Endothelial cell (in vitro differentiated cells): ENCODE measurements at places on chromosomes 5 and 9.

- DNase-seq = no peak
Measured at GRCh38 chr9:75197561-75197960, 109.2 kb downstream of the OSTF1 start.

DNA sequence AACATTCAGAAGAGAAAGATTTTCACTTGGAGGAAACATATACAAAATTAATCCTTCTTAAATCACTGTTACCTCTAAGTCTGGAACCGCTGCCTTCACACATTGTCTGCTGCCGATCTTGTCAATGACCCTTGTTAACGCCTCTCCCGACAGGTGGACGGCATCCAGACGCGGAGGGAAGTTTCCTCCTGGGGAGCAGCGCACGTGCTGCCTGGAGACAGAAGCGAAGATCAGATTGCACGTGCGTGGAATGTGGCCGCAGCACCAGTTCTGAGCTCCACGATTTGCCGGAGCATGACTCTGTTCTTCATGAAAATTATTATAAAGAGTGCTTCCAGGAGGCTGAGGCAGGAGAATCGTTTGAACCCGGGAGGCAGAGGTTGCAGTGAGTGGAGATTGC is 183.6 kb upstream of the IRX4 start:
- DNase-seq = no peak

- no peak for DNase-seq
Measured at GRCh38 chr5:133995883-133996563, 8.8 kb downstream of the VDAC1 start.

DNA sequence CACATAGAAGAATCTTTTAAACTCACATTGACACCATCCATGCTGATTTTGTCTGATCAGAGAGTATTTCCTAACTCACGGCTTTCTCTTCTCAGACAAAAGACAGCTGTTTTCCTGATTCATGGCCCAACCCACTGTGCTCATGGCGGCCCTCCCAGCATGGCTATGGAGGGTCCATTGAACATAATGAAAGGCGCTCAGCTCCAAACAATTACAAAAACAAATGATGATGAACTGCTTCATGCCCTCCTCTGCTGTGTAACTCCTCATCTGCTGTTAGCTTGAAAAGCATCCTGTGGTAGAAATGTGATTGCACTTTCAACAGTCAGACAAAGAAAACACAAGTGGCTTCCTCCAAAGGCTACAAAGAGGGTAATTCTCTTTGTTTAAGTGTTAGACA is 673.8 kb downstream of the PRELID2 start:
- DNase-seq = no peak

GRCh38 chr9:76181020-76181641 is 213.1 kb downstream of the RFK start:
- DNase-seq = no peak

DNA sequence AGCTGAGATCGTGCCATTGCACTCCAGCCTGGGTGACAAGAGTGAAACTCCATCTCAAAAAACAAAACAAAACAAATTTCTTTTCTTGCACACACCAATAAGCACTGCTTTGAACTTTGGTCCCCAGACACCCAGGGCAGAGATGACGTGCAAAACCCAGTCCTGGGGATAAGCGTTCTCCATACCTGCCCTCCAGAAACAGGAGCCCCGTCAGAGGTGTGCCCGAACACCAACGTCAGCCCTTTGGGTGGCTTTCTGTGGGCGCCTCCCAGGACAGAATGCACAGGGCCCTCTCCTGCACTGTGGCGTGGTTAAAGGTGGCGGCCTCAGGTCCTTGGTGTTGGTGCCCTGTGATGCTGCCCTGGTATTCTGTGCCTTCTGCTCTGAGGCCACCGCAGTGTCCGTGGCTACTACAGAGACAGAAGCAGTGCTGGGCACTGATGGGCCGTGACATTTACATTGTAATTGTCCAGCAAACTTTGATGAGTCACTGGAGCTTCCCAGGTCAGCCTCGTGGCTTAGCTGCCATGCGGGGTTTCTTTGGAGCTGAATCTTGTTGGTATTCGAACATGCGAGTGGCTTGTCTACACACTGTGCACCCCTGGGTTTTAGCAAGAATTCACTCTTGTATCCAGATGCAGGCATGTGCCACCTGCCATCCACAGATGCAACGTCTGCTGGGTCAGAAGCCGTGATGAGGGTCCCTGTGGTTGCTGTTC is 9.8 kb downstream of the PPP1R26 start:
- no peak for DNase-seq

- no peak for DNase-seq
Measured at GRCh38 chr9:87653941-87654340, 72.0 kb upstream of the CTSL start.

DNA sequence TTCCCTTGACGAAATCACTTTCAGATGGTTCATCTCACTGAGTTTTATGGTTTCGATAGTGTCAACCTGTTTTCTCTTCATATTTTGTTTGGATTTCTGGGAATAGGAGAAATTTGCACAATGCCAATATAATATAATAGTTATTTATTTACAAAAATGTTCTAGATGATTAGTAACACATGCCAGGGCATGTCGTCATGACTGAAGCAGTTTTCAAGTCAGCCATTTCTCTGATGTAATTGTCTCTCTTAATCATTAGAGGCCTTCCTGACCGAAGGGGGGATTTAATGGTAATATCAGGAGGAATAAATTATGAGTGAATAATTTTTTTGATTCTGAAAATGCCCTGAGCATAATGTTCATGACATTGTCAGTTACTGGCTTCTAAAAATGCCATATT is 246.5 kb upstream of the ATP10B start:
- DNase-seq = no peak

DNA sequence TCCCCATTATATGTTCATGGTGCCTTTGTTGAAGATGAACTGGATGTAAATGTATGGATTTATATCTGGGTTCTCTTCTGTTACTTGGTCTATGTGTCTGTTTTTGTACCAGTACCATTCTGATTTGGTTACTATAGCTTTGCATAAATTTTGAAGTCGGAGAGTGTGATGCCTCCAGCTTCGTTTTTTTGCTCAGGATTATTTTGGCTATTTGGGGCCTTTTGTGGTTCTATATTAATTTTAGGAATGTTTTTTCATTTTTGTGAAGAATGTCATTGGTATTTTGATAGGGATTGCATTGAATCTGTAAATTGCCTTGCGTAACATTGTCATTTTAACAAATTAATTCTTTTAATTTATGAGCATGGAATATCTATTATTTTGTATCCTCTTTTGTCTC is 36.6 kb upstream of the ZNF366 start:
- DNase-seq = no peak

DNA sequence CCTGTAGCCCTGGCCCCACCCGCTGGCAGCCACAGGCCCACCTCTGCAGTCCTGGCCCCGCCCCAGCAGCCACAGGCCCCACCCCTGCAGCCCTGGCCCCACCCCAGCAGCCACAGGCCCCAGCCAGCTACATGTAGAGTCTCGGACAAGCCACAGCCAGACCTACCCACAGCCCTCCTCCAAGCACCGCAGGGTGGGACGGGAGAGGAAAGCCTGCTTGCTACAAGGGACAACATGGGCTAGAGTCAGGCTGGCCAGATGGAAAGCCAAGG is 49.5 kb upstream of the SARDH start:
- no peak for DNase-seq

GRCh38 chr5:170168797-170169196 is 63.1 kb downstream of the FOXI1 start:
- DNase-seq = no peak

DNA sequence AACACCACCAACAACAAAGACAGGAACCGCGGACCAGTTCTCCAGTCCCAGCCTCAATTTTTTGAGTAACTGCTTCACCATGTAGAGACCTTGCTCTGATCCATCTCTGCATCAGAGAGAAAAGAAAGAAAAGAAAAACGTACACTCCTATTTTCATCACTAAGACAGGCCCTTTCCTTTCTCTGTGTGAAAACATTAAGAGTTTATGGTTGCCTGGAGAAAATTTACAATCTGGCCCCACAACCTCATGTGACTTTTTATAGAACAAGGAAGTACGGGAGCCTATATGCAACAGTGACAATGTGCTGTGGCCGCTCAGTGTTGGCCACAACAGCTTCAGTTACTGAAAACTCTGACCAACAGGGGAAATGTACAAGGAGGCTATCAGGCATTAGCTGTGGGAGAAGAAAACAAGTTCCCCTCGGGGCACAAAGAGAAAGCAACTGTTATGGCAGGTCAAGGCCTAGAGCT is 272.9 kb upstream of the PTGER4 start:
- DNase-seq = no peak

DNA sequence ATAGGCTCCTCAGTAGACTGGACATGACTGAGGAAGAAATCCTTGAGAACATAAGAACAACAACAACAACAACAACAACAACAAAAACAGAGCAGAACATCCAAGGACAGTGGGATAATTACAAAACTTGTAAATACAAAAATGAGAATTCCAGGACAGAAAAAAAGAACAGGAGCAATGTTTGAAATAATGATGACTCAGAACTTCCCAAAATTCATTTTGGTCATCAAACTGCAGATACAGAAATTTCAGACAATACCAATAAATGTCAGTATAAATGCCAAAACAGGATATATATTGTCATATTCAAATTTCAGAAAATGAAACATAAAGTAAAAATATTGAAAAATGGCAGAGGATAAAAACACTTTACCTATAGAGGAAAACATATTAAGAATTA is 259.0 kb downstream of the TRIM36 start:
- DNase-seq = no peak

GRCh38 chr9:137417161-137418021 is 5.6 kb downstream of the EXD3 start:
- DNase-seq = no peak

- peak; percentile 77 for DNase-seq
Measured at GRCh38 chr5:149837680-149838269, 106.8 kb downstream of the PDE6A start.

DNA sequence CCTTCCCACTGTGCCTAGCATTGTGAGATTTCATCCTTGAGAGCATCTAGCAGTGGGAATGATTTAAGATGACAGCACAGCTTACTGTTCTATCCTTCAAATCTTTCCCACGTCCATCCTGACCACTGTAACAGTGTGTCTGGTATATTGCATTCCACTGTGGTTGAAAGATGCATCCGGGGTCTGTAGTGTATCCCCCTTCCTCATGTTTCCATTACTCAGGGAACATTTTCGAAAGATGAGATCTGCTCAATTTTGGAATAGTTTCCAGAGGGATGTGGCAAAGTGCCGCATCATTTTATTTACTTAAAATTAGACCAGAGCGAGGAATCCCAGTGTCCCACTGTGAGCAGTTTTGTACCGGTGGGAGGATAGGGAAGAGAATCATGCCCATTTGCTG is 407.1 kb upstream of the PAPPA start:
- DNase-seq = no peak

DNA sequence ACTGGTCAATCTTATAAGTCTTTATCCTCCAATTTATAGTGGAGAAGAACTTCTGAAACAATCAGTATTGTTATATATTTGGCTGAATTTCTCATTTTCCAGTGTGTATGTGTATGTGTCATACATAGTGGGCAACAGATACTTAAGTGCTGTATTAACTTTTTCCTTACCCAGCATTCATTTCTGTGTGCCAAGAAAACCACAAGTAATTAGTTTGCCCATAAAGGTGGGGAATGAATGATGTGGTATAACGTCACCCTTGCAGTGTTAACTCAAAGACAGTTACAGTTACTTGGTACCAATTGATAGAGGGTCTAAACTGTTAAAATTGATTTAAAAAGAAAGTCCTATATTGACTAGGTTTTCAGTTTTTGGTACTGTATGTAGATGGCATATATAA is 2.0 kb downstream of the OGN start:
- no peak for DNase-seq

DNA sequence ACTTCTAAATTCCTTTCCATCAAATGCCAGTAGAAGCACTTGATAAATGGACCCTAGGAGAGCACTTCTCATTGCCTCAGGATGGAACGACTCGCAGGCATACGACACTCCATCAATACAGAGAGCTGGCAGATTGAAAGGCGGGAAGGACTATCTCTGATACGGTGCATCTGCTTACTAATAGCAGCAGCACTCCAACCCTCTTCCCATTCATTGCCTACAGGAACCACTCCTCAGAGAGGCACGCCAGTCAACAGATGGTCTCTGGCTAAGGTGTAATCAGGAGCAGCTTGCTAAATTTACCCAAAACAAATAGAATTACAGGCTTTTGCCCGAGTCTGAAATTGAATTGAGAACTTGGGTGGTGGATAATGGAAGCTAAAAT is 168.1 kb downstream of the EFNA5 start:
- no peak for DNase-seq

DNA sequence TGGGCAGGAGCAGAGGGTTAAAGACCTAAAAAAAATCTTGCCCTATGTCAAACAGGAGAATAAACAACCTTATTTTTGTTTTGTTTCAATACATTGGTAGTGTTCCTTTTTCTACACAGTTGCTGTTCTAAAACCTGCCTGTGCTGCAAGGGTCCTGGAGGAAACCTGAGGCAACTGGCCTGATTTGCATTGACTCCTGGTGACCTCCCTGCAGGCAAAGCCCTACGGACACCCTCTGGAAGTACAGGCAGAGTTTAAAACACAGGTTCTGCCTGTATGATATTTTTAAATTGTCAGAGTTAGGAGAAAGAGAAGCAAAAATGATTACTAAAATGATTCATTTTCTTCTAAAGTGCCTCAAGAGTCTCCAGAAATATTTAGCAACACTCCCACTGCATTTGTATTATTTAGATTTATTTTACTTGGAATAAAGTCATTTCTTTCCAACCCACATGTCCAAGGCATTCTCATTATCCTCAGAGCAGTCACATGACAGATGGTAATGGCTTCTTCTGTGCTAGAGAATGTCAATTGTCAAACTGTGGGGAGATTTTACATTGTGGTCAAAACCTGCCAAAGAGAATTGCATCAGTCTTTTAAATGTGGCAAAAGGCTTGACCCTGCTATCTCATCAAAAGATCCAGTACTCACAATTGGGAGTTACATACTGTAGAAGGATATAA is 559.6 kb downstream of the CETN3 start:
- DNase-seq = no peak

GRCh38 chr5:32887390-32887789 is 176.3 kb downstream of the NPR3 start:
- DNase-seq = no peak

- DNase-seq = no peak
Measured at GRCh38 chr5:610011-610743, 2.0 kb upstream of the CEP72 start.

- no peak for DNase-seq
Measured at GRCh38 chr5:154989626-154990025, 23.9 kb upstream of the KIF4B start.

DNA sequence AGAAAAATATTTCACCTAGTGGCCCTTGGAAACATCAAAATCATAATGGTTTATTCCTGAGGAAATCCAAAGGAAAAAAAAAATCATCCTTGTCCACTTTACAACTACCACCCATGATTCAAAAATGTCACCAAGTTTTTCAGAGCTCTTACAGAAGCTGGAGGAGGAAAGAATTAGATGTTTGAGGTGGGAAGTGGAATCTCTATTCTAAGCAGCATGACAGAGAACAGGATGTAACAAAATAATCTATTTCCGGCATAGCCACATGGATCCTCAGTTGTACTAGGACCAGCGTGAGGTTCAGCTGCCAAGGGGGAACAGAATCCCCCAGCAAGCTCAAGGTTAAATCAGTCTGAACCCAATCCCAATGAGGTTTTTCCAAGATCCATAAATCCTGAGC is 40.2 kb downstream of the FBXW11 start:
- no peak for DNase-seq
